Stimulated activated CD8-positive, alpha-beta memory T cell treated with anti-CD3 and anti-CD28 coated beads, Interleukin-15, amount 100 ng/mL, for 24 hours (primary cell): ENCODE measurements at places on chromosomes 6 and 20.

DNA sequence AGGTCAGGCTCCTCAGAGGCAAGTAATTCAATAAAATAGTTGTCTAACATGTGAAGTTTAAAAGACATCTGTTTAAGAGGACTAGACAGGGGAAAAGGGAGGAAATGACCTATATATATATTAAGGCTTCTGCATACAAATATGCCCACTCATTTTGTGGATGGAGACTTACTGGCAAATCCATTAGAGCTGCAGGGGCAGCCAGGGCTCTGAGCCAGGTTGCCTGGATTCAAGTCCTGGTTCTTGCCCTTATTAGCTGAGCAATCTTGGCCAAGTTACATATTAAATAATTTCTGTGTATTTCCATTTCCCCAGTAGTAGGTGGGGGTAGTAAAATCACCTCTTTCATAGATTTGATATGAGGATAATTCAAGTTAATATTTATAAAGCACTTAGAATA is 287.0 kb upstream of the RIMS1 start:
- DNase-seq: no peak

DNA sequence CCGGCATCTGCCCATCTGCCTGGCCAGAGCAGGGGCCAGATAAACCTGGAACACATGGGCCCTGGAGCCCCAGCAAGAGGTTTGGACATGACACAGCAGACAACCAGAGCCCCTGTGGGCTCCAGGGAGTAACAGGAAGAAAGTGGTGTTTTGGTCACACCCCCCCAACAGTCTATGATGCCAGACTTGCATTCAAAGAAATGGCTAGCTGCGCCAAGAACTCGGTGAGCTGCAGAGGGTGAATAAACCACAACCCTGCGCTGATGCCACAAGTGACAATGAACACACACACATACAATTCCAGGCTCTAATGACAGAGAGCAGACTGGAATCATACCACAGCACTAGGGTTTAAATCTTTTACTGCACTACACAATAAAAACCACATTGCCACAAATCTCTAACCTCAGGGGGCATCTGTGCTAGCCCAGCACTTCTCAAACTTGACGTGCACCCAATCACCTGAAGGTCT is 34.0 kb downstream of the TRERF1 start:
- no peak for DNase-seq

- no peak for DNase-seq
Measured at GRCh38 chr6:80541181-80541580, 434.7 kb downstream of the BCKDHB start.

DNA sequence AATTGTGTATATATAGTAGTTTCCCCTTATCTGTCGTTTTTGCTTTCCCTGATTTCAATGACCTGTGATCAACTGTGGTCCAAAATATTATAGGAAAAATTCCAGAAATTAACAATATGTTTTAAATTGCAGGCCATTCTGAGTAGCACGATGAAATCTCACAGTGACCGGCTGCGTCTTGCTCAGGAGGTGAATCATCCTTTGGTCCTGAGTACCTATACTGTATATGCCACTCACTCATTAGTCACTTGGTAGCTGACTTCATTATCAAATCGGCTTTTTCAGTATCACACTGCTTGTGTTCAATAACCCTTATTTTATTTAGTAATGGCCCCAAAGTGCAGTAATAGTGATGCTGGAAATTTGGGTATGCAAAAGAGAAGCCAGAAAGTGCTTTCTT is 728.3 kb upstream of the EYS start:
- DNase-seq: no peak

DNA sequence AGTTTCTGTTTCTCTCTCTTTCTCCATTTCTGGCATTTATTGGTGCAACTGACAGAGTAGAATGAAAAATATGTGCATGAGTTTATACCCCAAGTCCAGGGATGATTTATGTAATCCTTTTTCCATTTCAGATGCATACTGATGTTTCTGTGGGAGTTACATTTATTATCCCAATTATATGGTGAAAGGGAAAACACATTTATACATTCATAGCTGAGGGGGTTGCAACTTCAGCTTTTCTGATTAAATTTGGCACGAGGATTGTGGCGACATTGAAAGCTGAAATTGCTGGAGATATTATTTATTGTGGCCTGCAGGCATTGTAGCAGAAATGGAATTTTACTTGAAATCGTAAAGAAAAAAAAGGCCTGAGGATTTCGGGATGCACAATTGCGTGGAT is 31.5 kb upstream of the FNDC1 start:
- DNase-seq: no peak

- DNase-seq: no peak
Measured at GRCh38 chr6:21478883-21479539, 114.5 kb upstream of the SOX4 start.

DNA sequence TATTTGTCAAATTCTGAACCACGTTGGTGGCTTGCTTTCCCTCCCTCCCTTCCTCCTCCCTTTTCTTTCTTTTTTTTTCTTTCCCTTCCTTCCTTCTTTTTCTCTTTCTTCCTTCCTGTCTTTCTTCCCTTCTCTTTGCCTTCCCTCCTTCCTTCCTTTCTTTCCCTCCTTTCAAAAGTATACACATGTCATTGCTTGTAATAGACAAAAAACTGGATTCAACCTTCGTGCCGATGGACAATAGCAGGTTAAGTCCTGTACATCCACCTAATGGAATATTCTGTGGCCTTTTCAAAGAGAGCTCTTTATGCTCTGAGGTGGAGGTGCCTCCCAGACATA is 72.2 kb downstream of the BANF2 start:
- DNase-seq: no peak

DNA sequence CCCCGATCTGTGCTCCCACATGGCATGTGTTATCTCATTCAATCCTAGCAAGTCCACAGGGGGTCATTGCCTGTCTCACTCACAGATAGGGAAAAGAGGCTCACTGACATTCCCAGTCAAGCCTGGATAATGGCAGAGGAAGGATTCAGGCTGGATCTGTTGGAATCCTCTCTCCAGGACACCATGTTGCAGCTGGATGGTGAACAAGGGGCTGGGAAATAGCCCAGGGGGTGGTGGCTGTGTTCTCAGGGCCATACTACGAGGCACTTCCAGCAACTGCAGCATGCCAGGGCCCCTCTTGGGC is 5.0 kb upstream of the SPDEF start:
- no peak for DNase-seq

GRCh38 chr6:141252828-141253608 is 879.7 kb upstream of the GJE1 start:
- no peak for DNase-seq

- DNase-seq: no peak
Measured at GRCh38 chr20:59820204-59821041, 113.0 kb downstream of the SYCP2 start.

GRCh38 chr20:23087587-23088251 is 1.6 kb upstream of the CD93 start:
- no peak for DNase-seq
